ENCODE measurements at places on chromosomes 7 and 10. TPM values are rescaled to one million over a fixed set of nuclear protein-coding genes. Genes with fewer than 3 reads are reported as not detected.

DNA sequence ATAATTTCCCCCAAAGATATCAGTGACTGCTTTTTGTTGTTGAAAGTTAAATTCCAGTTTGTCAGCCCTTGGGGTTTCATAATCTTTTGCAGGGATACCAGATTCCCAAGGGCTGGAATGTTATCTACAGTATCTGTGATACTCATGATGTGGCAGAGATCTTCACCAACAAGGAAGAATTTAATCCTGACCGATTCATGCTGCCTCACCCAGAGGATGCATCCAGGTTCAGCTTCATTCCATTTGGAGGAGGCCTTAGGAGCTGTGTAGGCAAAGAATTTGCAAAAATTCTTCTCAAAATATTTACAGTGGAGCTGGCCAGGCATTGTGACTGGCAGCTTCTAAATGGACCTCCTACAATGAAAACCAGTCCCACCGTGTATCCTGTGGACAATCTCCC, 3.2 kb downstream of the CYP26A1 start:
- H3K27me3 ChIP-seq = peaks cover 26% of the 10 kb centered on the region
- H3K4me3 ChIP-seq = no peak overlapping the region
- DNase-seq = no peak
- no peak overlapping the region for H3K27ac ChIP-seq

GRCh38 chr10:97780841-97781617, 9.2 kb upstream of the SFRP5 start:
- no peaks in the 10 kb centered on the region for H3K27me3 ChIP-seq
- H3K4me1 ChIP-seq = peaks cover 25% of the 10 kb centered on the region
- no peaks in the 10 kb centered on the region for H3K36me3 ChIP-seq
- DNase-seq = no peak

DNA sequence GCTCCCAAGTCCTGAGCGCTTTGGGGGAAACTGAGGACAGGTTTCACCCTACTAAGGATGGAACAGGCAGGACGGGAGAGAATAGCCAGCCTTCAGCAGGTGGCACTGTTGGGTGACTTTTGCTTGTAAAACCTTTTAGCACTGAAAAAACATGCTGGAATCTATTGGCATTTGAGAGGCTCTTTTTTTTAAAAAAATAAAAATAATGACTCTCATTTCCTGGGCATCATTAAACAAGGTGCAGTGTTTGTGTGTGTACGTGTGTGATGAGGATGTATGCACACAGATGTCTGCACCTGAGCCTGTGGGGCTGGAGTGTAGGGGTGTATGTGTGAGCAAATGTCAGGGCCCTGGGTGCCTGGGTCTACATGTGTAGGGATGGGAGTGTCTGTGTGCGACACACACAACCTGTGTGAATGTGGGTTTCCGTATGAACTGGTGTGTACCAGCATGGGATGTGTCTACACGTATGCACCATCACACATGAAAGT, 177.9 kb downstream of the RPS24 start:
- peak overlapping the region; percentile 62 for H3K27ac ChIP-seq
- no peak overlapping the region for H3K4me3 ChIP-seq
- H3K4me1 ChIP-seq = peaks cover 31% of the 10 kb centered on the region
- no peak for DNase-seq
- no peaks in the 10 kb centered on the region for H3K27me3 ChIP-seq

GRCh38 chr7:24800667-24801066, 43.4 kb upstream of the GSDME start:
- H3K27me3 ChIP-seq = no peaks in the 10 kb centered on the region
- no peaks in the 10 kb centered on the region for H3K4me1 ChIP-seq
- no peak overlapping the region for H3K4me3 ChIP-seq
- H3K36me3 ChIP-seq = peaks cover 6% of the 10 kb centered on the region

DNA sequence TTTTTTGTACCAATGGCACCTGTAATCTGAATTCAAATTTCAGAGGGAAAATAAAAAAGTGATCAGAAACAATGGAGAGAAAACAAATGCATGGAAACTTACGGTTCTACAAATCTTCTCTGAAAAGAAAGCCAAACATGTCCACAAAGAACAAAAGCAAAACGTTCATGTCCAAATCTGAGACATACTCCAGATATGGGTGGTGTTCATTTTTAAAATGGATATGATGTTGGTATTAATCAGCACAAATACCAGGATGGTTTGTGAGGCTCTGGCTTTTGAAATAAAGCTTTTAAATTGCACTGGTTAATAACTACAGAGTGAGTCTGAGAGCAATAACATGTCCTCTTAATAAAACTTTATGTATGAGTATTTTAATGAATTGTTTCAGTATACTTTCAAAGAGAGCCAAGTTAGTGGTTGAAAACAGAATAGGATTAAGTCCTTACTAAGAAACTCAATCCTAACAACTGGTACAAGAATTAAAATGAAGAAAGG, 366.4 kb downstream of the INHBA start:
- H3K27ac ChIP-seq = peak overlapping the region; percentile 33
- no peaks in the 10 kb centered on the region for H3K4me1 ChIP-seq
- no peak for DNase-seq
- no peak overlapping the region for H3K4me3 ChIP-seq

GRCh38 chr7:98126311-98127142, 19.9 kb downstream of the LMTK2 start:
- no peaks in the 10 kb centered on the region for H3K4me1 ChIP-seq
- H3K4me3 ChIP-seq = no peak overlapping the region
- H3K36me3 ChIP-seq = no peaks in the 10 kb centered on the region
- H3K27me3 ChIP-seq = no peaks in the 10 kb centered on the region

GRCh38 chr10:63300801-63301200, 165.0 kb downstream of the JMJD1C start:
- H3K4me3 ChIP-seq = no peak overlapping the region
- DNase-seq = no peak
- no peaks in the 10 kb centered on the region for H3K36me3 ChIP-seq
- H3K4me1 ChIP-seq = peaks cover 6% of the 10 kb centered on the region
- no peaks in the 10 kb centered on the region for H3K27me3 ChIP-seq

GRCh38 chr7:145696071-145696470, 420.5 kb upstream of the CNTNAP2 start:
- H3K27me3 ChIP-seq = no peaks in the 10 kb centered on the region
- DNase-seq = no peak
- H3K4me3 ChIP-seq = no peak overlapping the region
- no peak overlapping the region for H3K27ac ChIP-seq

DNA sequence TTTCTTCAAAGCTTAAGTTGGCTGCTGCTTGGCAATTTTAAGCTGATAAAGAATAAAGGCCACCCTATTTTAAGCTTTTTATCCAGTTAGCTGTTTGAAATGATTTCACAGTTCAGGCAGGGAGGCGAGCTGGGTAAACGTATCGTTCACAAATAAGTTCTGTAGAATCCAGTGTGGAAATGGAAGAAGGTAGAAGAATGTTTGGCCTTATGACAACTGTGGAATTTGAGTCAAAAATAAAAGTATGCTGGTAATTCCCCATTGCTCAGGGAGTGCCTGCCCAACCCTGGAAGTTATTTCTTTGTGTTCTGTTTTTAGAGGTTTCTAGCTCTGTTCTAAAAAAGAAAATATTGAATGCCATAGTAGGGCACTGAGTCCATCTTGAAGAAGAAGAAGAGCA, 113.1 kb downstream of the ARL4A start:
- H3K4me3 ChIP-seq = no peak overlapping the region
- H3K27me3 ChIP-seq = no peaks in the 10 kb centered on the region
- DNase-seq = no peak
- no peak overlapping the region for H3K27ac ChIP-seq
- no peaks in the 10 kb centered on the region for H3K36me3 ChIP-seq

DNA sequence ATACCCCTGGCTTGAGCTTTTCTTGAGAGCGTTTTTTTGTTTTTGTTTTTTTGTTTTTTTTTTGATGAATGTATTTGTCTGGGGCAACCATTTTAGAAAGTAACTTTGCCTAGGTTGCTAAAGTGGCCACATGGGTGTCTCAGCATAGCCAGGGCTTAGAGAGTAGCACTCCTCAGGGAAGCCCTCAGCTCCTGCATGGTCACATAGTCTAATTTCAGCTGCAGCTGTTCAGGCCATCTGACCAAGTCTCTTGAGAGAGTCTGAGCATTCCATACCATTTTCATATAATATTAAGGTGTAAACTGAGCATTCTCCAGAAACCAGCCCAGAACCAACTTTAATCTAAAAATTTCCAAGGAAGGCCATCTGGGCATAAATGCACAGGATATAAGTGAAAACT, 186.4 kb downstream of the NPSR1 start:
- H3K27me3 ChIP-seq = no peaks in the 10 kb centered on the region
- peak; percentile 10 for DNase-seq
- H3K36me3 ChIP-seq = no peaks in the 10 kb centered on the region
- H3K27ac ChIP-seq = no peak overlapping the region
- peaks cover 1% of the 10 kb centered on the region for H3K4me1 ChIP-seq
- no peak overlapping the region for H3K4me3 ChIP-seq

DNA sequence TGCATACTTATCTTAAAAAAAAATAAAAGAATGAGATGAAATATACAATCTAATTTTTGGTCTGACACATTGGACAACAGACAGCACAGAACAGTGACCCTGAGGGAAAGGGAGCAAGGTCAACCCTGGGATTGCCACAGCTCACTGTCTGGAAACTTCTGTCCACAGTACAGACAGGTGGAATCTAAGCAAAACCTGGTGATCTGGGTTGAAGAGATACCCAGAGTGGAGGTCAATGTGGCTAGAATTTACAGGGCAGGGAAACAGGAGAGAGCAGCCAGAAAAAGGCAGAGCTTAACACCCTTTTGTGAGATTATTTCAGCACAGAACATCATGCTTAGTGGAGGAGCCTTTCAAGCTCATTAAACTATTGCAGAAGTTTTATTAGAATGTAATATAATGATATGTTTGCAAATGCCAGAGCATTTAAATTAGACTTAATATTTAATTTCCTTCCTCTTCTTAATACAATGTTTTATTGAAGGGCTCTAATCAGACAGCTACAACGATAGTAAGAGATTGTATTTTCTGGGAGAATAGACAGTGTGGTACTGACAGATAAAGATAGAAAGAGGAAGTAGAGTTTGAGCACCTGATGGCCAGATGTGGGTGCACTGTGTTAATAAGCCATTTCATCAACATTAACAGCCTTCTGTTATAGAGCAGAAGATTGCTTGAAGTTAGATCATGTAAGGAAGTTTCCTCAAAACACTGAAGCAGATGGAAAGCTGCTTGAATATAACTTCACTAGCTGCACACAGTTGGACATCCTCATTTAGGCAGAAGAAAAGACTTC, 309.4 kb downstream of the HGF start:
- H3K27ac ChIP-seq = no peak overlapping the region
- H3K36me3 ChIP-seq = no peaks in the 10 kb centered on the region
- no peak for DNase-seq

DNA sequence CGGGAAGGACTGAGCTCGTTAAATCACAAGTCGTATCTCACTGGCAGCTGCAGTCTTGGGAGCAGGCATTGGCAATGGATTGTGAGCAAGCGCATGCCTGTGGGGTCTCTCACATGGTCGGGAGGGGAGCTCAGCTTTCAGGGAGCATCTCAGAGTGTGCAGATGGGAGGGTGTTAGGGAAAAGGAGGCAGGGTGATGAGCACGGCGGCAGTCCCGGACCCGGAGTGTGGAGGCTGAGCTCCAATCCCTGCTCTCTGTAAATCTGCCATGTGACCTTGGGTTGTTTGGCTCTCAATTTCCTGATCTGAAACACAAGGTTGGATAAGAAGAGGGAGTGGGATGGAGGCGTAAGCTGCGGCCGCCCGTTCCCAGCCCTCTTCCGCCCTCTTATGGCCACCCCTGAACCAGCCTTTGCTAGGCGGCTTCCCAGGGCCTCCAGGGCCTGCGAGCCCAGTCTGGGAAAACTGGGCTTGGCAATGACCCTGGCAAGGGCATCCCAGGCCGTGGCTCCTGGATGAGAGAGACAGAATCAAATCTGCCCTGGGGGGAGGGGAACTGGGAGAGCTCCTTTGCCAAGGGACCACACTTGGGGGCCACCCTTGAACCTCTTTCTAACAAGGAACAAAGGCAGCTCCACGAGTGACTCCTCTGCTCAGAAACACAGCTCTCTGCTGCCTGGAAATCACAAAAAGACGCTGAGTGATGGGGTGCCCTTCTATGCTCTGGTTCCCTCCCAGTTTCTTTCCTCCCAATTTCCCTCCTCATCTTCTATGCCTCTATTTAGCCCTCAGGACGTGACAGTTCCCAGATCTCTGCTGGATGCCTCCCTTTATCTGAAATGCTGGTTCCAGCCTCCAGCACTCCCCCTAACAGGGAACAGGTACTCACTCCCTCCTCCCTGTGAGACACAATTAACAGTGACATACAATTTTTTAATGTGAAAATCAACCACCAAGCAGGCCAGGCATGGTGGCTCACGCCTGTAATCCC, 41.7 kb upstream of the LOXL4 start:
- peak overlapping the region; percentile 18 for H3K4me3 ChIP-seq
- DNase-seq = no peak
- H3K27ac ChIP-seq = no peak overlapping the region
- H3K4me1 ChIP-seq = peaks cover 14% of the 10 kb centered on the region
- H3K27me3 ChIP-seq = no peaks in the 10 kb centered on the region

DNA sequence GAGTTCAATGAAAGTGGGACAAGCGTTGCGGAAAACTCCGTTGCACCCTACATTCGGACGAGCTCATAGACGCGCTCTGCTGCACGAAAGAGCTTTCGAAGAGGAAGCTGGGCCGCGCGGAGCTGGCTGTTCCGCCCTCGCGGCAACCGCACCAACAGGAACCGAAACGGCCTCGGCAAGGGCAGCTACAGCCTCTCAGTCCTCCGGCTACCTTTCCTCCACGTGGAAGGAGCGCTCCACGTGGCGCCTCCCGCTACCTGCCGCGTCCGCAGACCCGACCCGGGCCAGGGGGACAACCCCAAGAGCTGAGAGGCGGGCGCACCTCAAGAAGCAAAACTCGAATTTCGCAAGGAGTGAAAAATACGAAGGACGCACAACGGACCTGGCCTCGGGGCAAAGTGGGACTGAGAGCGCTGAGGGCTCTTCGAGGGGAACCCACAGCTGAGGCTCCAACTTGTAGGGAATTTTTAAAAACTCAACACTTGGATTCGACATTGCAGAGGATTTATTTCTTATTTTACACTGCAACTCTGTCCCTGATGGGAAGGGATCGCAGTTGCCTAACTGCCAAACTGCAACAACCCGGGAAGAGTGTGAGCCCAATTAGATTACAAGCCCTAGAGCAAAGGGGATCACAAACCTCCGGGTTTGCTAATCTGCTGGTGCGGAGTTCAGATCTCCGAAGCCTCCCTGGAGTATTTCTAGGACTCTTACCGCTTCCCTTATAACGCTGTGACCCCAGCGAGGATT, 1.4 kb downstream of the HPSE2 start:
- peak overlapping the region; percentile 88 for H3K27ac ChIP-seq
- H3K4me3 ChIP-seq = peak overlapping the region; percentile 60
- H3K4me1 ChIP-seq = peaks cover 48% of the 10 kb centered on the region
- DNase-seq = no peak

Gene ZNF804B
- not detected for total RNA-seq

Gene HOXA3
- 16.6 TPM for total RNA-seq

Gene MTURN
- 249 TPM for total RNA-seq

Gene OPN4
- total RNA-seq = not detected

Gene CFAP70
- 0.99 TPM for total RNA-seq

Gene C7orf57
- not detected for total RNA-seq

Gene ARPC1A
- 98.9 TPM for total RNA-seq

Gene GPR15LG
- total RNA-seq = not detected

Gene SYT15
- 6.1 TPM for total RNA-seq

Data from esophagus muscularis mucosa (tissue), 4 donors.